Activated T-cell treated with anti-CD3 and anti-CD28 coated beads, Interleukin-2, amount 50 U/mL, for 4 hours (primary cell): ENCODE measurements at places on chromosomes 7 and 10.

GRCh38 chr7:115289971-115290370 lies 368.1 kb downstream of the MDFIC start:
- no peak for DNase-seq

- DNase-seq = no peak
Observed at GRCh38 chr7:52648872-52649271, 386.6 kb upstream of the POM121L12 start.

- DNase-seq = no peak
Observed at GRCh38 chr7:34596887-34597286, 61.1 kb upstream of the NPSR1 start.

DNA sequence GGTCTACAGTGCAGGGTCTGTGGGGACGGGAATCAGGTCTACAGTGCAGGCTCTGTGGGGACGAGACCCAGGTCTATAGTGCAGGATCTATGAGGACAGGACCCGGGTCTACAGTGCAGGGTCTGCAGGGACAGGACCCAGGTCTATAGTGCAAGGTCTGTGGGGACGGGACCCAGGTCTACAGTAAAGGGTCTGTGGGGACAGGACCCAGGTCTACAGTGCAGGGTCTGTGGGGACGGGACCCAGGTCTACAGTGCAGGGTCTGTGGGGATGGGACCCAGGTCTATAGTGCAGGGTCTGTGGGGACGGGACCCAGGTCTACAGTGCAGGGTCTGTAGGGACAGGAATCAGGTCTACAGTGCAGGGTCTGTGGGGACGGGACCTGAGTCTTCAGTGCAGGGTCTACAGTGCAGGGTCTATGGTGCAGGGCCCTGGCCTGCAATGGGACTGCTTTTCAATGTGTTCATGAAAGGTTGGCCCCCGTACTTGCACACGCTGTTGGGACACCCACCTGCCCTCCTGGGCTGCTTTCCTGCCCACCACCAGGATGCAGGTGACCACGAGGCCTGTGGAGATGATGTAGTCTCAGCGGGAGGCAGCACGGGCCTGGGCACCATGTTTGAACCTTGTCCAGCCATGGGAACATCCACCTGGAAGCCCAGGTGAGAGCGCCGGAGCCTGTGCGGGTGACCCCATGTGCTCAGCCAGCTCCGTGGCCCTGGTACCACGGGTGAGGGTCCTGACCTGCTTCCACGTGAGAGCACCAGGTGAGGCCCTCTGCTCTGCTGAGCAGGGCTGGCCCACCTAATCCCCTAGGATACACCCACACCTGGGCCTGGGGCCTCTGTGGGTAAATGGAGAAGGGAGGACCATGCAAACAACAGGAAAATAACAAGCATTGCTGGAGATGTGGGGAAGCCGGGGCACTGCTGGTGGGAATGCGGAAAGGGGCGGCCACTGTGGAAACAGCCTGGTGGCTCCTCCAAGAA lies 91.4 kb upstream of the DIP2C start:
- DNase-seq = no peak

DNA sequence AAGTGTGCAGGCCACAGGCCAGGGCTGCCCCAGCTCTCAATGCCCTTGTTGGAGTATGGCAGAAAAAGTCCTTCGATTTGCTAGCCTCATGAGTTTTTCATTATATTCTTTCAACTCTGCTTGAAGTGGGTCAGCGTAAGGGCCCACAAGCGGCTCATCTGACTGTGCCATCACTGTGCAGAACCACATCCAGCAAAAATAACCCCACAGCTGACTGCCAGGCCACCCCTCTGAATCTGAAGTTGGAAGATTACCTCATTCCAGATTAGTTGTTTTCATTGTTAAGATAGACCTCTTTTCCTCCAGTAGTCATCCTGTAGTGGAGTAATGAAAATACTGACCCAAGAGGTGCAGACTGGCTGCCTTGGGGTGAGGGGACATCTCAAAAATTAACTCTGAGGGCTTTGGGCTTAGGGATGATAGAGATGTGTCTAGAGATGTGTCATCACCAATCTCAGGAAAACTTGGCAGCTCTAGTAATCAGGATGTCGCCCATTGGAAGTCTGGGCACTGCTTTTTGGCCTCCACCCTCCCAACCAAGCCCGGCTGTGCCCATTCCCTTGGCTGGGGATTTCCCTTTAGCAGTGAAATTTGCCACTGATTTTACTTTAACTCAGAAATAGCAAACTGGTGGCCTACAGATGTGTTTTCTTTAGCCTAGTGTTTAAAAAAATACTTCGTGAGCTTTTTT lies 164.3 kb downstream of the LCOR start:
- DNase-seq = no peak

DNA sequence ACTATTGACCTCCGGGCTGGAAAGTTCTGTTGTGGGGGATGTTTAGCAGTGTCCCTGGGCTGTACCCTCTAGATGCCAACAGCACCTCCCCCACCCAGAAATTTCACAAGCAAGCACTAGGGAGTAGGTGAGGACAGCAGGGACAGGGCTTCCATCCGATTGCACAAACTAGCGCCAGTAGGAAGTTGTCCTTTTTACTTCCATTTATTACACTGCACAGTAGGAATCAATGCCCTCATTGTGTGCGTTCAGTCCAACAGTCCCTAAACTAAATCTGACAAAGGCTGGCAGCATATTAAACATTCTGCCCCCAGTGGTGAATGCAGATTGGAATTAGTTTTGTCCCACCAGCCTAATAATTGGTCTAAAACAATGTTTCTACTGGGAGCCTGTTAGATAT lies 6.4 kb upstream of the SOSTDC1 start:
- DNase-seq = no peak

DNA sequence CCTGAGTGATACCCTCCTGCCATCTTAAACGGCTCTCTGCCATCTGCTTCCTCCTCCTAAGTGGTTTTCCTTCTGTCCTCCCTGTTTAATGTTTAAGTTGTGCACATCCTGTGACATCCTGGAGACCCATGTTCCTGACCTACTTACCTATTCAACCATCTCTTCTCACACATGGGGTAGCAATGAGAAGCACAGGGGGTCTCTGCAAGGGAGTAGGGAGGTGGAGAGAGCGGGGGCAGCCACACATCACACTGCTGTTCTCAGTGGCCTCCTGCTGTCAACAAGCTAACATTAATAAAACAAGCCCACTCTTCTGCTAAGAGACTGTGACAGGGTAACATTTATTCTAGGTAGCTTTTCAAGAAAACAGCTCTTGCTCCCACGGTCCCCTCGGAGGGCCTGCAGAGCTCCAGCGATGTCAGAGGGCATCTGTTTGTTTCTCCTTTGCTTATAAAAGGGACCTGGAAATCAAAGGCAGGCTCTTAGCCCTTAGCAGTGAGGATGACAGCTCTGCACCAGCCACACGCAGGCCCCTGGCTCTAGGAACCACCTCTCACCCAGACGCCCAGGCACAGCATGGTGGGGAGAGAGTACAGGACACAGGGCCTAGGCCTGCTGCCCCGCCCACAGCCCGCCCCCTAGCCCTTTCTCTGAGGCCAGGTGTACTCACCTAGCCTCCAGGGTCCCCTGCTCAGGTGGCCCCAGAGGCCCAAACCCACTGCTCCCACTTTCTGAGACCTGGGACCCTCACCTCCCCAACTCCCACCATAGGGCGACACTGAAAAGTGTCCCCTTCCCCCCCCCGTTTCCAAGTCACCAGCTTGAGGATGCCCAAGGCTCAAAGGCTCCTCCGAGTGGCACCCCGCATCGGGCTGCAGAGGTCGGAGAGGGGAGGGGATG lies 943 bp upstream of the SLC18A2 start:
- DNase-seq = no peak

GRCh38 chr7:152312316-152312715 lies 123.5 kb downstream of the KMT2C start:
- DNase-seq = no peak

DNA sequence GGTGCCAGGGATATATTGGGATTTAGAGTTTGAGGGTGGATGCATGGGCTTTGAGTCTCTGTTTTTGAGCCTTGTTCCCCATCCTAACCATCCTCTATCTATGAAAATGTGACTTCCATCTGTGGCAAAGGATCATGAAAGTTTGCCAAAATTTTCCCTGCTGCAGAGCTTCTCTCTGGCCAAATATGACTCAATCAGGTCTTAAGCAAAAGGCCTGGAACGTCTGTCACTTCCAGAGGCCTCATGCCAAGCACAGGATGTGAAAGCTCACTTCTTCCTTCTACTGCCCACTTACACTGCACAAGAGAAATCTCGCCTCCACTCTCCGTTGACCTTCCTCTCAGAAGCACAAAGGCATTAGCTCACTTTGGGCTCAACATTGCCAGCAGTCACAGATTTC lies 696.9 kb upstream of the NRP1 start:
- no peak for DNase-seq

DNA sequence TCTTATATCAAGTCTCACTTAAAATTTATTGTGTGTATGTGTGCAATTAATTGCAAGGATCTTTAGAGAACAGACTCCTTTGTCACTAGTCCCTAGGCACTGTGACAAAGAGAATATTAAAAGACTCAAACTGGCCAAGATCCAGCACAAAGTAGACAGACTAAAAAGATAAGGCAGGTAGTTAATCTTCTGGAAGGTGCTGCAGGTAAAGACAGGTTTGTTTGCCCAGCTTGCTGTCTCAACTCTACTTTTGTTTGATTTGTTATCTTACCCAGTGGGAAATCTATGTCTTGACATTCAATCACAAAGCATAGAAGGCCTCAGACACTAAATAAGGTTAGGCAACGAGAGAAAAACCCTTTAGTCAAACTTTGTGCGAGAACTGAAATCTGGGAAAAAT lies 807.9 kb upstream of the LRRN3 start:
- DNase-seq = no peak

GRCh38 chr7:121547544-121548092 lies 151.5 kb upstream of the FAM3C start:
- DNase-seq = no peak

DNA sequence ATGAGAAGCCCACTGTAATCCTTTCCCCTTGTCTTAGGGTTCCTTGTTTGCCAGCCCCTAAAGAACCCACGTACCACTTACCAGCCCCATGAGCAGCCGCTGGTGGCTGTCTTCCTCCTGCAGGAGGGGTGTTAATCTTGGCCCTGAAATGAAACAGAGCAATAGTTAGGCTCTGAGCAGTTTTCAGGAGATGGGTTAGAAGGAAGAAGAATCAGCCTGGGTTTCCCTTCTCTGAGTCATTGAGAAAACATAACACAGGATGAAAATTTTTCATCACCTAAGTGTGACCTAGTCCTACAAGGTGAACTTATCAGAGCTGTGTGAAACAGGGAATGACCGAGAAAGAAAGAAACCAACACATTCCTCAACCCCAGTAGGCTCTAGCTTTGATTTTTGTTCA lies 90.0 kb downstream of the GSAP start:
- no peak for DNase-seq

DNA sequence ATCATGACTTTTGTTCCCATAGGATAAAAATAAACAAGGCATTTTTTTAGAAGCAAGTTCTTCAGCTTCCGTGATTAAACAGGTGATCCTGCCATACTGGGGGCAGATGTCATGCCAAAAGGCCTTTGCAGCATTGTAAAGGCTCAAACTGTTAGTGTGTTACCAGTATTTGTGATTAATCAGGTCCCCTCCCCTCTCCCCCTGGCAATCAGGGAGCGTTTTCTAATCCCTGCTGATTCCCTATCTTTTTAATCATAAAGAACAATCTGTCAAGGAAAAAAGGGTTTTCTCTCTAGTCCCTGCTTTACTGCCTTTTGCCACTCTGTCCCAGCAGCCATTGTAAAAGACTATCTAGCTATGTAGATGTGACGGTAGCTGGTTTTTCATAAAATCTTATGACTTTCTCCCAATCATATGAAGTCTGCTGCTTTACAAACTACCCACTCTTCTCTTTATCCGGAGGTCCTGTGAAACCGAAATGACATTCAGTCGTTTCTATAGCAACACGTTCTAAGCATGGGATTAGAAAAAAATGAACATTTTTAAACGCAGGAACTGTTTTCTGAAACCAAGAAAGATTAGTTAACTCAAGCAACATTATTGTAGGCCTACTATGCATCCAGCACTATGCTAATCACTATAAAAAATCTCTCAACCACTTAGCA lies 210.9 kb downstream of the RNLS start:
- no peak for DNase-seq

DNA sequence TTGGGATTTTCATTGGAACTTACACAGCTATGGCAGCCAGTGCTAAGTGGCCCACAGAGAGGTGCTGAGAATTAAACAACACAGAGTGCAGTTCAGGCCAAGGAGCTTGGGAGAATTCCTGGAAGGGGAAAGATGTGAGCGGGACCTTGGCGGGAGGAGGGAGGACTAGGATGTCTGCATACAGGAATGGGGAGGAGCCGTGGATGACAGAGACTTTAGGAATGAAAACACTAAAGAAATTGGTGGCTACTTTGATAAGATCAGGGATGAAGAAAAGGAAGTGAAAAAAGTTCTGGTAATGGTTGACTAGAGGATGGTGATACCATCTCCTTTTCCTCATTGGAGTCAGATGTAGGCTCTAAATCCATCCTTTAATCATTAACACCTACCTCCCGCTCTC lies 234.2 kb upstream of the FZD8 start:
- no peak for DNase-seq

DNA sequence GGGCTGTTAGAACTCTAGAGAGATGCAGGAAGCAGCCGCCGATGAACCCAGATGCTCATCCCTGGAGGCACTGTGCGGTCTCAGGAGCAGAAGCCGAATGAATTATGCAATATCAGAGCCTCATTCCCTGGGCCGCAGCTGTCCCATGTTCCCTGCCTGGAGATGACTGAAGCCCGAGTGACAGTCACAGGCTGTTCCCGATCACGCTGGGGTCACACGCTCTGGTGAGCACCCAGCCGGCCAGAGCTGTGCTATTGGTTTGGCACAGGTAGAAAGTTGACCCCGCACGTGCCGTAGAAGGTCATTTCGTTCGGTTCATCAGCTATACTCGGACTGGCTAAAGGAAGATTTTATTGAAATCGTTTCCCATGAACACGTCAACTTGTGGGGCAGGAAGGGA lies 140.5 kb upstream of the SH2B2 start:
- DNase-seq = no peak

GRCh38 chr10:47443145-47443544 lies 40.8 kb downstream of the ANXA8 start:
- no peak for DNase-seq

DNA sequence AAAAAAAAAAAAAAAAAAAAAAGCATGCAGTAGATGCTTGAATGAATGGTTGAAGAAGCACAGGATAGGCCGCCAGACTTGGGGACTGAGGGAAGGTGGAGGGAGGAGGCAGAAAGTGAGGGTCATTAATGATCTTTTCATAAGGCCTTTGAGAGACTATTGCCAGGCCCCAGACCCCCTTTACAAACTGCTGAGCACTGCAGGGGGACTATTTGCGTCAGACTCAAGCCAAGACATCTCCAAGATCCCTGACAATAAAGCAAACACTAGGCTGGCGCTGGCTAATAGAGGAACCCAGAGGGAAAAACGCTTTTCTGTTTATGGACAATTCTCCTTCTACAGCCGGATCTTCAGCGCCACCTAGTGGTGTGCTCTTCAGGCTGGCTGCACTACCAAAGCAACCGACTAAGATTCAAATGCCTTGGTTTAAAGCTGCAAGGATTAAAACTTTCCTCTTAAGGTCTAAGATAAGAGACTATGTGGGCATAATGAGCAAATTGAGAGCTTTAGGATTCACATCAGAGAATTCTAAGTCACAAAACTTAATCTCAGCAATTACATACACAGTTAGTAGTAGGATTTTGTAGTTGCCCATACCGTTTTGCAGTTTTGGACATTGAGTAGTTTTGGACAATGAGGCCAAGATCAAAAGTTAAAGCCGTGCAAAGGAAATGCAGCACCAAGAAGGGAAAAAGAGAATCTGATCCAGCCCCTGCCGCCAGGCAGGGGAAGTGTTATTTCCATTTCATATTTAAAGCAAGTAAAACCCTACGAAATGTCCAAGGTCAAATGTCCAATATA lies 17.9 kb upstream of the AGK start:
- peak; percentile 52 for DNase-seq
